ENCODE measurements at places on chromosomes 3 and 15.
A peak's percentile ranks its signal among the peaks of the same experiment; 100 is the strongest.

GRCh38 chr3:179068779-179069530, 2.7 kb downstream of the ZMAT3 start:
- peak; percentile 33 for DNase-seq

- DNase-seq, result no peak
Observed at GRCh38 chr3:72739531-72740466, 108.4 kb downstream of the SHQ1 start.

DNA sequence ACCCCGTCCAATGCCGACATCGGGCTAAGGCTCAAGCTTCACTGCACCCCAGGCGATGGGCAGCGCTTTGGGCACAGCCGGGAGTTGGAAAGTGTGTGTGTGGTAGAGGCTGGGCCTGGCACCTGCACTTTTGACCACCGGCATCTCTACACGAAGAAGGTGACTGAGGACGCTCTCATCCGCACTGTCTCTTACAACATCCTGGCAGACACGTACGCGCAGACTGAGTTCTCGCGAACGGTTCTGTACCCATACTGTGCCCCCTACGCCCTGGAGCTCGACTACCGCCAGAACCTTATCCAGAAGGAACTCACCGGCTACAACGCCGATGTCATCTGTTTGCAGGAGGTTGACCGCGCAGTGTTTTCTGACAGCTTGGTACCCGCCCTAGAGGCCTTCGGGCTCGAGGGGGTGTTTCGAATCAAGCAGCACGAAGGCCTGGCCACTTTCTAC, 1.0 kb downstream of the PDE12 start:
- DNase-seq, result peak; percentile 56

DNA sequence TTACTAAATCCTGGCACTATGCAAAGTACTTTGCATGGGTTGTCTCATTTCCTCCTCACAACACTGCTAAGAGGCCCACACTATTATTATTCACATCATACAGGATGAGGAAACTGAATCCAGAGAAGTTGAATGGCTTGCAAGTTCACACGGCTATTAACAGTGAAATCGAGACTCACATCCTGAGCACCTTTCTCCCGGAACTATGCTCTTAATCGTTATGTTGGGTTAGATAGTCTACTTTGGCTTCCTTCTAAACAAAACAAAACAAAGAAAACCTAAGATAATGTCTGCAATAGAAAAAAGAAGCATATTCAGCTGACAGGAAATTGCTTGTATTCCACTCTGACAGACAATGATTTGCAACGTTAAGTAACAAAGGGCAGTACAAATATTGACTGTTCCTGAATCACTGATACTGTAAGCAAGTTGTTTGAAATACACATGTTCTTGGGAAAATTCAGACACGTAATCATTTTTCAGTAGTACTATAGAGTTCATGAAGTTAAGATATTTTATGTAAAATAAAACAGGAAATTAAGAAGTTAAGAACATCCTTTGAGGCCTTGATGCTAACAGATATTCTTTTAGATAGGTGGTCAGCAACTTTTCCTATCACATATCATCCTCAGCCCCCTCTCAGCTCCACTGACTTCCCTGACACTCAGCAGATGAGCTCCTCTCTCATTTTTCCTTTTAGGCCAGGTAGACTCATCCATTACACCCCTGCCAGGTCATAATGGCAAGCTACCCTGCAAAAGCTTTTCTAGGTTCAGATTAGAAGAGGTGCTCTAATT, 40.7 kb downstream of the C2CD4B start:
- peak; percentile 71 for DNase-seq

- DNase-seq, result no peak
Observed at GRCh38 chr3:193829781-193830180, 236.8 kb downstream of the OPA1 start.

- peak; percentile 77 for DNase-seq
Observed at GRCh38 chr15:48794697-48795134, 16.2 kb downstream of the CEP152 start.

Data from suppressor macrophage treated with lipopolysaccharide for 4 hours (primary cell).